ENCODE measurements at places on chromosomes 4 and X.

GRCh38 chrX:80170581-80170980, 156.0 kb downstream of the TBX22 start:
- no peak for DNase-seq

- DNase-seq: no peak
These were observed 1041.1 kb upstream of the POU3F4 start for GRCh38 chrX:82466994-82467393.

DNA sequence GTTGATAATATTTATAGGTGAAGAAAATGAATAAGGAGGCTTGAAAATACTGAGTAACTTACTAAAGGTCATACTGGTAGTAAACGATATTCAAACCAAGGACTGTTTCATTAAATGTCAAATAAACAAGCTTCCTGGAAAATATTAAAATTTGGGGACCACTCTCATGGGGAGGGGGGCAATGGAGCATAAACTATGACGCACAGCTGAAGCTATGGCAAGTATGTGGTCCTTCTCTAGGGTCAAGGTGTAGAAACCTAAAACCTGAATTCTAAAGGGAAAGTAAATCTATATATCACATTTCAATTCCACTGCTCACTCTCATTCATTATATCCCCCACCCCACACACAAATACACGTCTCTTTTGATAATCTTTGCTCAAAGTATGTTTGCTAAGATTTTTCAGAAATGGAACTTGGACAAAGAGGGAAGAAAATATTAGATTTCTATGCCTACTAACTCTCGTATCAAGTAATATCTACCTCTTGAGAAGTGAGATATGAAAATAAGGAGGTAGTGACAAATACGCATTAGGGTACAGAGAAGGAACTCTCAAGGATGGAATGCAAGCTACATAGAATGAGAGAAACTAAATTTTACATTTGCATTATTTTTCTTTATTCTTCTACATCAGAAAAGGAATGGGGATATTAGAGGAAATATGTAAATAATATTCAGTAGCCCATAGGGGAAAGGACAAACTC, 84.6 kb downstream of the PDS5A start:
- no peak for DNase-seq

DNA sequence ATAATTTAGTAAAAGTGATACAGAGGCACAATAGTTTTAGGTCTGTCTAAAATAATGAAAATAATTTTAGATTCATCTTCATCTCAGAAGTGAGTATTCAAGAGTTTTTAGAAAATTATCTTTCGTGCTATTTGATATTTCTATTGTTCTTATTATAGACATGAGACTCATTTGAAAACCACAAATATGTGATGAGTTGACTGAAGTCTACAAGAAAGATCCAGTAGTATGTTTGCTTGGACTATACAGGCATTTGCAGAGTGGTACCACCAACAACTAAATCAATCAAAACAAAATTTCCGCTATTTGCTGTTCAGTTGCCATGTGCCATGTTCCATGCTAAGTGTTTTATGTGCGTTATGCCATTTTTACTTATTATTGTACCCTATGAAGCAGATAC, 1318.5 kb downstream of the STIM2 start:
- DNase-seq: no peak

DNA sequence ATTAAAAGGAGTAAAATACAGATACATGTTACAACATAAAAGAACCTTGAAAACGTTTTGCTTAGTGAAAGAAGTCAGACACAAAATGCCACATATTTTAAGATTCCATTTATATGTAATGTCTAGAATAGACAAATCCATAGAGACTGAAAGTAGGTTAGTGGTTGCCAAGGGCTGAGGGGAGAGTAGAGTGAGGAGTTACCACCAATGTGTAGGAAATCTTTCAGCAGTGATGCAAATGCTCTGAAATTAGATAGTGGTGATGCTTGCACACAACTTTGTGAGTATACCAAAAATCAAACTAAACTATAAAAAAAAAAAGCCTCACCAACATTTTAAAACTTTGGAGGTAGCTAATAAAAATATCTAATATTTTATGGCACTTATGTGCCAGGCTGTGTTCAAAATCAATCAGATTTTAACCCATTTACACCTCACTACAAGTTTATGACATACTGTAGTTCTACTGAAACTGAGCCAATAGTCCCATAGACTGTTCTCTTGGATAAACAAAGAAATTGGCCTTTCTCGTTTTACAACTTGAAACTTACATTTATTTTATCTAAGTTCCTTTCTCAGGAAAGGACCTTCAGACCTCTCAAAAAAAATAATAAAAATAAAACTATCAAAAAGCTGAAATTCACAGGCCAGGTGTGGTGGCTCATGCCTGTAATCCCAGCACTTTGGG, 29.1 kb upstream of the KLHL8 start:
- no peak for DNase-seq

DNA sequence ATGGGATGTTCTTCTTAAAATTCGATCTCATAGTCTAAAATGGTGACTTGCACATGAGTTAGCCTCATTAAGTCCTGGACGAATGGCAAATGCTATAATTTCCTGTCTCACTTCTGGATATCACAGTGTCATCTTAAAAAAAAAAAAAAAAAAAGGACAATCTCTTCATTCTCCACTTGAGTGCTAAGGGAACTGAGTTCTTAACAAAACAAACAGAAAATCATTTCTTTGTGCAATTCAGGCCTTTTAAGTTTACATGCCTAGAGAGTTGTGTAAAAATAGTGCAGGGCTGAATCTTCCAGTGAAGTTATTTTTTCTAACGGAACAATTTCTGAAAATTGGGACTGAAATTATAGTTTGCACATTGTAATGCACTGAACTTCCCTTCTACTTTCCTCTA, 122.8 kb upstream of the FAT1 start:
- DNase-seq: no peak

GRCh38 chr4:110271986-110272385, 73.6 kb upstream of the ELOVL6 start:
- no peak for DNase-seq

DNA sequence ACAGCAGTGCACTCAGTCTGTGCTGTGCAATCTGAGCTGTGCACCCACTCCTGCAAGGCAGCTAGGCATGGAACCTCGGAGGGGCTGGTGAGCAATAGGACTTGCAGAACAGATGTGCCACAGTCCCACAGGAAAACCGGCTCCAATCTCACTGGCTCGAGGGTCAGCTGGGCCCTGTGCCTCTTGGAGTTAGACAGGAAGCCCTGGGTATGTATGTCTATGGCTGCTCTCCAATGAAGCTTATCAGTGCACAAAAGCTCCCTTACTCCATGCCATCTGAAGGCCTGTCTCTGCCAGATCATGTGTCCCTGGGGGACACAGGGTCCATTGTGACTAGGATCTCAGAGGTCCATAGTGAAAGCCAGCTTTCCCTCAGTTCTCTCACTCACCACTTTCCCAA, 335.8 kb downstream of the SH3BGRL start:
- no peak for DNase-seq

- no peak for DNase-seq
These were observed 72.0 kb upstream of the MAGEB16 start for GRCh38 chrX:35726176-35726575.

GRCh38 chr4:7744142-7744804, 195.4 kb downstream of the AFAP1 start:
- no peak for DNase-seq

- DNase-seq: no peak
These were observed 672.7 kb downstream of the RPA4 start for GRCh38 chrX:97556359-97556758.

- DNase-seq: no peak
These were observed 52.9 kb upstream of the FRAS1 start for GRCh38 chr4:78004270-78004669.

DNA sequence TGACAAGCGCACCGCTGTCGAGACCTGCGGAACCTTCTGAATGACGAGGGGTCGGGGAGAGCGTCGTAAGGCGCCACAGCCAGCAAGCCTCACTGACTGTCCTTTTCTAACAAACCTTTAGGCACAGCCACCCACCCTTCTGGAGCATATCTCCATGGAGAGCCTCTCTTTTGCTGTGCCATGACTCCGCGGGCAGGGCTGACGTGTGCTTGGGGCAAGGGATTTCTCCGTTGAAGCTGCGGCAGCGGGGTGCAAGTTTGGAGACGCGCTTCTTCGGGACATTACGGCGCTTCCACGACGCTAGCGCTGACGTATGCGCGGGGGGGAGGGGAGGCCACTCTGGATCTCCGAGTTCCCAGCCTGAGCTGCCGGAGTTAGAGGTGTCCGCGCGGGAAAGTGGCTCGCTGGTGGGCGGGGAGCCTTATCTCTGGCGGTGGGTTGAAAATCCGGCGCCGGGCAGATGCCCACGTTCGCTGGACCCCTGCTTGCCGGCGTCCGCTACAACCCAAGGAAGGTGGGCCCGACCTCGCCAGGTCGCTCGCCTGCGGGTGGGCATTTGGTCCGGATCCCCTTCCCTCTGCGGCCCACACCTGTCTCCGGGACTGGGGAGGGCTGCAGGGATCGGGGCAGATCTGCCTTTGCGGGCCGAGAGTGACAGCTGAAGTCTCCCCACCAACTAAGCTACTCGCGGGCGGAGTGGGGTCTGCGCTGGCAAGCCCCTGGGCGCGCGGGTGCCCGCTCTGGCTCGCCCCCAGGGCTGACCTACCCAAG, 543 bp upstream of the SLC10A7 start:
- peak; percentile 55 for DNase-seq

DNA sequence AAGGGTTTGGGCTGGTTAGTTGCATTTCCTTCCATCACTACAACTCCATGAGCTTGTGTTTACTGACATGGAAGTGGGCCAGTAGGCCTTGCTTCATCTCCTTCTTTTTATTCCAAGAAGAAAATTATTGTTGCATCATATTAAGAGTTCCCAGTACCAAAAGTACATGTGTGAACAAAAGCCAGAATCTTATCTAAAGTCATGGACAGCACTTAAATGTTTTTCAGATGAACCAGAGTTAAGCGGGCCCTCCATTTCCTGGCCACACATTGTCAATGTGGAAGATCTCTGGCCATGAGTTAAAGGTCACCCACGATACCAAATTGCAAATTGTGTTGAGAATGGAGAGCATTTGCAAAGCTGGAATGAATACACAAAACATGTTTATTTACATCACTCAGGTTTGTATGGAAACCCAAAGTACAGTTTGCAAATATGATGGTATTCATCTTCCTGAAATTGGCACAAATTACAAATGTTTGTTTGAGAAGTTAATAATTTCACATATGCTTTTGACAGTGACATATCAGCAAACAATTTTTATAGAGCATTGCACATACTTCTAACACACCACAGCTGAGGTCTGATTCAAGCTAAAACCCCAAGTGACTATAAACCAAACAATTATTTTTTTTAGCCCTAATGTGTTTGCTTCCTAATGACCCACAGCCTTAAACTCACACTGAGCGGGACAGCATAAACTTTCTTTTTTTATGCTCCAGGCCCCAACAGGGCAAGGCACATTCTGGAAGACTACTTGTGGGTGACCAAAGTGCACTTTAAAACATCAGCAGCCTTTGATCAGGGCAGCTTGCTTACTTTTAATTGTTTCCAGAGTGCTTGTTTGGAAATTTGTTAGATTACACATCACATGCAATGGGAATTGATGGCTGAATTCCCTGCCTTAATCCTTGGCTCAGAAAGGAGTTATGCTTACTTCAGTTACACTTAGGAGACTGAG, 502.9 kb upstream of the SLIT2 start:
- no peak for DNase-seq

DNA sequence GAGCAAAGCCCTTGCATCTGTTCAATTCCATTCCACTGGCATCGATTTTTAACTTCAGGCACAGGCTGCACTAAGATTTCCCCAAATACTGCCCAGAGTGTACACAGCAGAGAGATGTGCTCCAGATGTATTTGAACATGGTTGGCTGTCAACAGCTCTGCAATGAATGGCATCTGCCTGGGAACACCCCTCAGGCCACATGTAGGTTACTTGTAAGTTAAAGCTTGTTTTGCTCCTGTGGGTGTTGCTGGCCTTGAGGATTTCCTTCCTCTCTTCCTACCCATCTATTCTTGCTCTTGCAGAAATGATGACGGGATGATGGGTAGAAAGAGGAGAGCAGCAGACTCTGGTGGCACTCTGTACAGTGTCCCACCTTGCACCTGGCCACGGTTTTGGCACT, 69.3 kb upstream of the HELT start:
- DNase-seq: no peak

DNA sequence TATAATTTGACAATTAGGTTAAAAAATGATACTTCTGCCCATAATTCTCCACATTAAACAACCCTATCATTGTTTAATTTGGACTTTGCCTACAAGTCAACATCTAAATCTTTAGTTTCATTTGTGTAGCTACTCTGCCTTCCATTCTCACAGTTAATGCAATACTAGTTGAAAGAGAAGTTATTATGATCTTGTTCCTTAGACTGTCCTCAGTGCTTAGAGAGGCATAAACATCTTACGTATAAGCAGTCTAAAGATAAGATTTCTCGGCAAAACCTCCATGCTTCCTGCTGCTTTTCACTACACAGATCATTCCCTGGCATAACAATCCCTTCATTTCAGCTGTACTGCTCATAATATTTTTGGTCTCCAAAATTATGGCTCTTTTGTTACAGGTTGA, 105.1 kb upstream of the CAMK2D start:
- DNase-seq: no peak

All from NCI-H1105 (cell line).